Umbilical cord (tissue), 2 donors: ENCODE measurements at places on chromosomes 13 and 19.

DNA sequence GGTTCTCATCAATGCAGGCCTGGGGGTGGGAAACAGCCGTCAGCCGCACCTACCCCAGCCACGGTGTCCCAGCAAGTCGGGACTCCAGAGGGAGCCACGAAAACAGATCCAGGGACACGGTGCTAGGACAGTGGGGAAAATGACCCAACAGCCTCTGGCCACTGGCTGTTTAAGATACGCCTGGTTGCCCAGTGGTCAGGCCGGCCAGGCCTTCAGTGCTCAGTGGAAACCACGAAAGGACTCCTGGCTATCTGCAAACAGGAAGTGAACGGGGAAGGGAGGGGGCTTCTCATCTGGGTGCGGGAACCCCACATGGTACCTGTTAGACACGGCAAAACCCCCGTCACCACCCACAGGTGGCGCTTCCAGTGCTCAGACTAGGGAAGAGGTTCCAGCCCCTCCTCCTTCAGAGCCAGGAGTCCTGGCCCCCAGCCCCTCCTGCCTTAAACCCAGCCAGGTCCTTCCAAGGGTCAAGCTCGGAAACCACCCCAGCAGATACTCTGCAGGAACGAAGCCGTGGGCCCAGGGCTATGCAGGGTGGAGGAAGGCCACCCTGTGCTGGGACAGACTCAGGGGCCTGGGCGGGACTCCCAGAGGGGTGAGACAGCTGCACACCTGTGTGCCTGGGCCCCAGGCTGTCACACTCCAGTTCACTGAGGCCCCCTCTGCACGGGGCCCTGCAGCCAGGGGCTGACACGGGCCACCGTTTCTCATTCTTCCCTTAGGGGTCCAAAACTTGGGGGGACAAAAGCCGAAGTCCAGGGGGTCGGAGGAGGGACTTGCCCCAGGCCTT lies 4.5 kb downstream of the PPP1R12C start:
- DNase-seq = no peak

- no peak for DNase-seq
Measured at GRCh38 chr13:49450105-49450819, 6.2 kb downstream of the SETDB2 start.

DNA sequence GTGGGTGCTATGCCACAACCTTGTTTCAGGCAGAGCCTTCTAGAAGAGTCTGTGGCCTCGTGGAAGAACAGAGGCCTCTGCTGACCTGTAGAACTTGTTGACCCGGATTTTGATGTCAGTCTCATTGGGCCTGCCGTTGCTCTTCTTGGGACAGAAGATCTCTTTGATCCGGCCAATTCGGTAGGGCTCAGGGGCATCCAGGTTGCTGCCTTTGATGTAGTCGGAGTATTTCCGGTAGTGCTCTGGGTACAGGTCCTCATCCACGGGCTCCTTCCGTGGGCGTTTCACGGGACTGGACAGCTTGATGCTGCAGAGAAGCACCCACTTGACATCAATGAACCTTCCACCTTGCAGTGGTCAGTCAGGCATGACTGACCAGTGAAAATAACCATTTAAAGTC lies 24.0 kb upstream of the EIF3G start:
- no peak for DNase-seq

DNA sequence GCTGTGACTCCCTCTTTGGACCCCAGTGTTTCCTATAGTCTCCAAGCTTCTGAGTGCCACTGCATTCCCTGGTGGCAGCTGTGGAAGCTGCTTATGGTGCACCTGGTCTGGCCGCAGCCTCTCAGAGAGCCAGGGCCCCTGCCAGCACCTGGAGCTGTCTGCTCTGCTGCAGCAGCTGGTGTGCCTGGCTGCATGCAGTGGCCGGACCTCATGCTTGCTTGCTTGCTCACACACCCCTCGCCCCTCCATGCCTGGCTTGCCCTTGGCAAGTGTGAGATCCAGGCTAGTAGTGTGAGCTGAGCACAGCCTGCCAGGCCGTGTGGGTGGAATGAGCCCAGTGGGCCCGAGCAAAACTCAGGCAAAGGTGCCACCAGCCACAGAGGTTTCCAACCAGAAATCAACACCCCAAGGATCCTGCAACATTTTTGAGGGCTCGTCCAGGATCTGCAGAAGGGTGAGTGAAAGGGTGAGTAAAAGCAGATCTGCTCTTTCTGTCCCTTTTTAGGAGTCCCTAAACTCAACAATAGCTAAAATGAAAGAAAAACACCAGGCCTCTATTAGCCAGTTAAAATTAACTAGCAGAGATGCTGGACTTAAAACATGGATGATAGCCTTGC lies 7.6 kb upstream of the MLLT1 start:
- DNase-seq = no peak
